ENCODE measurements at places on chromosomes 4 and X.

GRCh38 chr4:182916483-182917181 lies 554 bp downstream of the DCTD start:
- DNase-seq: peak; percentile 28

DNA sequence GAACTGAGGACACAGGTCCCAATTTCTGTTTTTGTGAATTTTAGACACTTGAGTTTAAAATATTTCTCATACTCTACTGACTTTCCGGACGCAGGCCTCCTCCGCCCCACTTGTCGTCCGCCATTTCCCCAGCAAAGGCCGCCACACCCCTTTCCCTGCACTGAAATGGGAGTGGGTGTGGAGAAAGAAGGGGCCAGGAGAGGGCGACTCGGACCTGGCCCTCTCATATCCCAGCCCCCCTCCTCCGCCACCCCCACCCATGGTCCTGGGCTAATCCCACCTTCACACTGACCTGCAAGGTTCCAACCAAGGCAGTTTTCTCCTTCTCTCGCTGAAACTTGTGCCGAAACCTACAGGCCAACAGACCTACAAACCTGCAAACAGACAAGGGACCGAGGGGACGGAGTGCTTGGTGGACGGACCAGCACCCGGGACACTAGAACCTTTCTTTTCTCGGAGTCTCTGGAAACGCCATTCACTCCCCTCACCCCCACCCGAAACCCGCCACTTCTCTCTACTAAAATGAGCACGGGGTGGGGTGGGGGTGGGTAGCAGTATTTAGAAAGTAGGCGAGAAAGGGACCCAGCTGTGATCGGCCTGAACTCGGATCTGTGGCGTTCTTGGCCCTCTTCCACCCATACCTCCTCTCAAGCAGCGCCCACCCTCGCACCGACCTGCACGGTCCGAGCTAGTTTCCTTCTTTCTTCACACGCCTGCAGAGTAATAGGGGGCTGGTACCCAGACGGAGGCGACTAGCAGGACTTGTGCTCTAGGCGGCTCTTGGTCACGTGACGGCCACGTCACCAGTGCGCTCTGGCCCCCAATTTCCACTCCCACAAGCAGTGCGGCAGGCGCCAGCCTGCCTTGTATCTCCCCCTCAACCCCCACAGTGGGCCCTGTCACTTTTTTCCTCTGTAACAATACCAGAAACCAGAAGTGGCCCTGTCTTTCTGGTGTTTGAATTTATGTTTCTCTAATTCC lies at the start of gene ARMCX6:
Gene ARMCX6 (minus strand): TSS at position 790 of the 981 bp plus-strand sequence. CDS start 1,380 bp downstream, outside the sequence.
- DNase-seq: peak; percentile 52

GRCh38 chr4:6804082-6804752 lies 21.7 kb downstream of the KIAA0232 start:
- DNase-seq: no peak

DNA sequence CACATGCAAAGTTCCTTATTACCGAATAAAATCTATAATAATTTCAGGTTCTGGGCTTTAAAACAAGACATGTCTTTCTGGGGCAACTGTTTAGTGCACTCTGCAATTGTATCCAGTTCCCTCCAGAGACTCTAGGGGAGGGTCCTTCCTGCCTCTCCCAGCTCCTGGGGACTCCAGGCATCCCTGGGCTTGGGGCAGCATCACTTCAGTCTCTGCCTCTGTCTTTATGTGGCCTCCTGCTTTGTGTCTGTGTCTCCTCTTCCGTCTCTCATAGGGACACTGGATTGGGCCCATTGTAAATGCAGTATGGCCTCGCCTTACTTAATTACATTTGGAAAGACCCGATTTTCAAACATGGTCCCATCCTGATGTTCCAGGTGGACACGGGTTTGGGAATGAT lies 10.9 kb upstream of the ASMTL start:
- no peak for DNase-seq

GRCh38 chr4:81179326-81179725 lies 35.7 kb downstream of the PRKG2 start:
- no peak for DNase-seq

- DNase-seq: no peak
Observed at GRCh38 chr4:86921608-86922252, 13.1 kb upstream of the AFF1 start.

DNA sequence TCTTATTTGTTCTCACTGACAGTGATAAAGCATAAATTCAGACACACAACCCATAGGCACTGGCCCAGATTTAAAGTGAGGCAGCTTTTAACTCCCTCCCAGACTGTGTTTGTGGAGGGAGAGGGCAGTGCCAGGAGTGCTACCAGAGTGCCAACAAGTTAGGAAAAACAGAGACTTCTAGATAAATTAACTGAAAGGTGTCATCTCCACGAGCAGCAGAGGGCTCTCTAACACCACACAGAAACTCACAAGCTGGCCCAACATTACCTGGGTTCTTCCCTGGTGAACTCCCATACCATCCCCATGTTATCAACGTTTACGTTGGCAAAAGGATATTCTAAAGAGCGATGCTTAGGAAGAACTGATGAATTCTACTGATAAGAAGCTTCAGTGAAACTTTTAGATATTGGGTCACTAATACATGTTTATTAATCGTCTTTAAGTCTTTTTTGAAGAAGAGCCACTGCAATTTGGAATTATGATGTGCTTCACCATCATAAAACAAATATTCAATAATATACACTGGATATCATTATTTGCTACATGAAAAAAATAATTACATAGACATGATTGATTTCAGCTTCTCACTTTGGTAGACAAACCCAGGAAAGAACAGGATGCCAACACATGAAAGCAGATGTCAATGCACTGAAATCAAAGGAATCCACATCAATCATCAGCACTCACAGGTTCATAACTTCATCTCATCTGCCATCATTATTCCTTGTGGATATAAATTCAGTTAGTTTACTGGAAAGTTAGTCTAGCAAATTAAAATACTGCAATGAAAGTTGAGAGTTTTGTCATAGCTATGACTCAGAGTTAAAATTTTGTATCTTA lies 121.2 kb upstream of the NAP1L5 start:
- DNase-seq: peak; percentile 25
